ENCODE measurements at places on chromosomes 6 and 20.
A peak's percentile ranks its signal among the peaks of the same experiment; 100 is the strongest.

GRCh38 chr20:3258429-3258828, 19.4 kb upstream of the SLC4A11 start:
- DNase-seq, result no peak

GRCh38 chr6:134626086-134626485, 308.2 kb upstream of the SGK1 start:
- DNase-seq, result no peak

- no peak for DNase-seq
These were observed 11.1 kb downstream of the TOX2 start for GRCh38 chr20:43925801-43926200.

DNA sequence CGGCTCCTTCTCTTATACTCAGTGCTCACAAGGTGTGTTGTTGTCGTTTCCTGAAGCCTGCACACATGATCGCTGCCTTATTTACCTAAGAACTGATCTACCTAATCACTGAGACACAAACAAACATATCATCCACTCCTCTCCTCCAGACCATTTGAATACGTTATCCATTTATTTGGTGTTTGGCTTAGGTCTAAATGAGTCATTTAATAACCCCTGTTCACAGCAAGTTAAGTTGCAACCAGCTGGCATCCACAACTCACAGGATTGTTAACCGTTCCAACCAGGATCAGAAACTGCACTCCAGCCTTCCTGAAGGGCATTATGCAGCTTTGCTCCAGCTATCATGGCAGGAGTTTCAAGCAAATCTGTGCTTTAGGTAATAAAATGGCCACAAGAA, 511.1 kb upstream of the MAP3K7 start:
- DNase-seq, result no peak

DNA sequence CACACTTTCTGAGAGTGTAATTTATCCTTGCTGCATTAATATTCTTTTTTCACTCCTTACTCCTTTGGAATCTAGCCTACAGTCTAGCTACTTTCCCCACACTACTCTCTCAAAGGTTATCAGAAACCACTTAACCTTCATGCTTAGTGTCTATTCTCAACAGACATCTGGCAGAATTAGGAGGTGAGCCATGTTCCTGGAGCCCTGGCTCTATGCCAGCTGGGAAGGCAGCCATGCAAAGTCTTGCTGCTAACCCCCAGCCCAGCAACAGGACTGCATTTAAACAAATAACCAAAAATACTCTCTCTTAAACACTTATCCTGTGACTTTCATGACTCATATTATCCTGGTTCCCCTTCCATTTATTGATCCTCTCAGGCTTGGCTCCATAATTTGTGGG, 260.2 kb downstream of the BCKDHB start:
- DNase-seq, result no peak

DNA sequence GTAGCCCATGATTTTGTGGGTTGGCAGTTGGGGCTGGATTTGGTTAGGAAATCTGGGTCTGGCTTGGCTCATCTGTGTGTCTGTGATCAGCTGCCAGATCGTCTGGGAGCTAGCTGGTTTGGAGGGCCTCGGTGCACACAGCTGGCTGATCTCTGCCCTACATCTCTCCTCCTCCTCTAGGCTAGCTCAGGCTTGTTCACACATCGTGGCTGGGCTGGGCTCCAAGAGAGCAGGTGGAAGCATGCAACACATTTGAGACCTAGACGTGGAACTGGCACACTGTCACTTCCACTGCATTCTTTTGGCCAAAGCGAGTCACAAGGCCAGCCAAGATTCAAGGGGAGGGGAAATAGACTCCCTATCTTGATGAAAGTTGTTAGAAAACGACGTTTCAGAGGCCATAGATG, 15.9 kb downstream of the NDUFAF5 start:
- DNase-seq, result peak; percentile 46

- DNase-seq, result no peak
These were observed 350.9 kb upstream of the NRSN1 start for GRCh38 chr6:23775127-23775526.

DNA sequence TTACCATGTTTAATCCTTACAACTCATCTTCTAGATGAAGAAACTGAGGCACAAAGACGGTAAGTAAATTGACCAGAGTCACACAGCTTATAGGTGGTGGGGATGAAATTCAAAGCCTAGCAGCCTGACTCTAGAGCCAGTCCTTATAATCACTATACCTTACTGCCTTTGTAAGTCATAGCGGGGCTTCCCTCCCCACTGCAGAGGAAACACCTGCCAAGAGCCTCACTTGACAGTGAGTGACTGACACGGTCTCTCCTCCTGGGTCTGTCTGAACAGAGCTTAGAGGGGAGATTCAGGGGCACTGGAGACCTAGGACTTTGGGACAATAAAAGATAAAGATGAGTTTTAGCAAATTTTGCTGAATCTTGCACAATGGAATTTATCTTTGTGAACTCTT, 12.8 kb downstream of the SUN5 start:
- no peak for DNase-seq

GRCh38 chr6:4397307-4397706, 261.9 kb upstream of the ECI2 start:
- DNase-seq, result no peak

DNA sequence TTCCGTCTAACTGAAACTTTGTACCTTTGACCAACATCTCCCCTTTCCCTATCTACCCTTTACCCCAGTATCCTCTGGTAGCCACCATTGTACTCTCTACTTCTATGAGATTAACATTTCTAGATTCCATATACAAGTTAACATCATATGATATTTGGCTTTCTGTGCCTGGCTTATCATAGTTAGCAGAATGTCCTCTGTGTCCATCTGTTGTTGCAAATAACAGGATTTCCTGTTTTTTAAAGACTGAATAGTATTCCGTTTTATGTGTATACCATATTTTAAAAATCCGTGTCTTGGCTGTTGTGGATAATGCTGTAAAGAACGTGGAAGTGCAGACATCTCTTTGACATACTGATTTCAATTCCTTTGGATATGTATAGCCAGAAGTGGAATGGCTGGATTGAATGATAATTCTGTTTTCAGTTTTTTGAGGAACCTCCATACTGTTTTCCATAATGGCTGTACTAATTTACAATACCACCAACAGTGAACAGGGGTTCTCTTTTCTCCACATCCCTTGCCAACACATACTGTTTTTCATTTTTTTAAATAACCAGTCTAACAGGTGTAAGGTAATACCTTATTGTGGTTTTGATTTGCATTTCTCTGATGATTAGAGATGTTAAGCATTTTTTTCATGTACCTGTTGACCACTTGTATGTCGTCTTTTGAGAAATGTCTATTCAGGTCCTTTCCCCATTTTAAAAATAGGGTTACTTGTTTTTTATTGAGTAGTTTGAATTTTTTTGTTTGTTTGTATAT, 53.8 kb downstream of the CDC5L start:
- DNase-seq, result no peak
